ENCODE measurements at places on chromosomes 11 and 22.

DNA sequence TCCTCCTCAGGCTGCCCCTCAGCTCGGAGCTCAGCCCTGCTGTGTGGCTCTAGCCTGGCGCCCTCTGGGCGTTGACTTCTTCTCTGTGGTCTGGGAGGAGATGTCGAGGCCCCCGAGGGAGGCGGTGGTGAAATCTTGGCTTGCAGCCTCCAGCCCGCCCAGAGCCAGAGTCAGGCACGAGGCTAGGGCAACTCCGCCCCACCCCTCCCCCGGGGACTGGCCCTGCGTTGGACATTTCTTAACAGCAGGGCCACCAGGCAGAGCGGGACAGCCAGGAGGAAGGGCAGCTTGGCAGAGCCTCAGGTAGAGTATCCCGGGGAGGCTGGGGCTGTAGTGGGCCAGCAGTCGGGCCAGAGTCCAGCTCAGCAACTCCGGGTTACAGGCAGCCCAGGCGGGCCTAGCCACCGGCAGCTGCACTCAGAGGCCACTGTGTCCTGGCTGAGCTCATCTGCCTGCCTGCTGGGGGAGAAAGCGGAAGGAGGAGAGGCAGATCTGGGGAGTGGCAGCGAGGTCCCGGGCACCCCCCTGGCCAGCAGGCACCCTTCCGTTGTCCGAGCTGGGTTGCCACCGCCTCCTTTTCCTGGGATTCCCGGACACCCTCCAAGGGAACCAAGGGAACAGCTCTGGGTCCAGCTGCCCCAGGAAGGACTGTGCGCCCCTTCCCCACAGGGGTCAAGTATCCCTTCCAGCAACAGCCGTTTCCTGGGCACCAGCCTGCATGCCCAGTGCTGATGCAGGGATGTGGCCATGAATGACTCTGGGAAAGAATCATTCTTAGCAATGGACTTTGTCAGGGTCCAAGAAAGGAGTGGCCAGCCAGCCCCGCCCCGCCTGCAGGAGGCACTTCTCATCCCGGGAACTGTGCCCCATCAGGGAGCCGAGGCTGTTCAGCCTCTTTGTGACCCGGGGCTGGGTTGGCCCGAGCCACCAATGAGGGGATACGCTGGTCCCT, at the start of gene ALDH3B1:
Gene ALDH3B1 (plus strand): TSS at position 238 of the 952 bp plus-strand sequence. CDS start 4,971 bp downstream, outside the sequence.
- DNase-seq, result no peak

- DNase-seq, result no peak
Measured at GRCh38 chr11:115920092-115920461, 415.9 kb upstream of the CADM1 start.

GRCh38 chr22:28604966-28605761, 74.5 kb downstream of the TTC28 start:
- DNase-seq, result no peak

DNA sequence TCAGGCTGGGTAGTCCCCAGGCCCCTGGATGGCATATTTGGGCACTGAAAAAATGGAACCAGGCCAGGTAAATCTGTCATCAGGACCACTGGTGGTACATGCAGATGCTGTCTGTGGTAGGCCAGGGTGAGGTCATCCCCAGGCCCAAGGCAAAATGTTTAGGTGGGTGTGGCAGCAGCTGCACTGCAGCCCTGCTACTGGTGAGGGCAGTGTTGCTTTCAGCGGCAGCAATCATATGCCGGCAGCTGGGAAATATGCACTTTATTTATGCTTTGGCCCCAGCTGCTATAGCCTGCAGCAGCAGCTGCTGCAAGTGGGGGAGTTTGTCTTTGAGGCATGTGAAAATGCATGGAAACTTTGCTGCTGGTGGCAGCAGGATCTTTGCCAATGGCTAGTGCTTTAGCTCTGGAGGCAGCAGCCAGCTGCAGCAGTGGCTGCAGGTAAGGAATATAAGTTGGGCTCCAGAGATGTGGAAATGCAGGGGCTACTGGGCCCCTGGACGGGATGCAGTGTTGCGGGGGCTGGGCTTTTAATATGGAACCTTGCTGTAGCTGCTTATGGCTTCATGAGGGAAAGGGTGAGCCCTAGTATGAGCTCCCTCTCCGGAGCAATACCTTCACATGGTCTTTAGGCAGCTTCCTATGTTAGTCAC, 365.7 kb upstream of the CADM1 start:
- peak; percentile 49 for DNase-seq

DNA sequence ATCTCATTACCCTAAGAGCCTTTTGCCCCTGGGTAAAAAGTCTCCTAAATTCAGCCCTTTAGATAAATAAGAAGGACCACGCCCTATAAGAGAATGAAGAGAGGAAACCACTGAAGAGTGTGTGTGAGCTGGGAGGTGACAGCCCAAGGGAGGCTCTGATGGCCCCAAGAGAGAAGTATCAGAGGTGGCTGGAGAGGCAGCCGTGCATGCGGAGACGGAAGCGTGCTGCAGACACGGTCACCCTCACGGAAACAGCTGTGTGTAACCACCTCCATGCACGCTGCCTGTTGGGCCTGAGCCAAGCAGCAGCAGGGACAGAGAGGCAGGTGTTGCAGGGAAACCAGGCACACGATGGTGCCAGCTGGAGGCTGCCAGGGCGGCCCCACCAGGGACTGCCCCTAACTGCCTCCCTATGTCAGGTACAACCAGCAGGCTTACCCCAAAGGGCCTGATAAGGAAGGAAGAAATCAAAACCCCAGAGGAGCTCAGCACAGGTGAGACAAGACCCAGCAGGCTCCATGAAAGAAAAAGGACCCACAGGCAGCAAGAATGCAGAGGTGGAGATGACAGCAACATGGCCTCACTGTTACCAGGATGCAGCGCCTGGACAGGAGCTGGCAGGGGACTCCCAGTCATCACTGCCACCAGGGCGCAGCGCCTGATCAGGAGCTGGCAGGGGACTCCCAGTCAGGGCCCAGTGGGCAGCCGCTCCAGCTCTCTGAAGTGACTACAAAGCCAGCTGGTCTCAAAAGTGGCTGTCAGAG, 7.8 kb downstream of the LARGE2 start:
- peak; percentile 93 for DNase-seq

DNA sequence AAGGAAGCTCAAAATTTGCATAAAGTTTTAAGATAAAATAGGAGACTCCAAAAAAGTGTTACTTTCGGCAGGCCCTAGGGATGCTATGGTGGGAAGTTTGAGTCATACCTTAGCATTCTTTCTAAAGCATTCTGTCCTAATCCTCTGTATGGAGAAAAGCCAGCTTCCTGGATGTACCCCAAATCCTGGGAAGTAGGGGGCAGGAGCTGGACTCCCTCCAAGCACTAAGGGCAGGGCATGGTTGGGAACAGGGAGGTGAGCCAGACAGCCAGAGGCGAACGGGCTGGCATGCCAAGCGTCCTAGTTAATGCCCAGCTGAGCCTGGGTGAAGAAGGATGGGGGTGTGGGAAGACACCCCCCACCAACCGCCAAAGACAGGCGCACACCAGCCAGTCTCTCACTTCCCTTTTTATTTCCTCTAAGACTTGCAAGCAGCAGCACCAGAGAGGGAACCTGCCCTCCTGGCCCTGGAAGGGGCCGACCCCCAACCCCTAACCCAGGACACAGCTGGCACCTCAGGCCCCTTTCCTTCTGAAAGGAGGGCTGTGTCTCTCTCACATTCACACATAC, 23.9 kb downstream of the RTN4RL2 start:
- DNase-seq, result no peak

DNA sequence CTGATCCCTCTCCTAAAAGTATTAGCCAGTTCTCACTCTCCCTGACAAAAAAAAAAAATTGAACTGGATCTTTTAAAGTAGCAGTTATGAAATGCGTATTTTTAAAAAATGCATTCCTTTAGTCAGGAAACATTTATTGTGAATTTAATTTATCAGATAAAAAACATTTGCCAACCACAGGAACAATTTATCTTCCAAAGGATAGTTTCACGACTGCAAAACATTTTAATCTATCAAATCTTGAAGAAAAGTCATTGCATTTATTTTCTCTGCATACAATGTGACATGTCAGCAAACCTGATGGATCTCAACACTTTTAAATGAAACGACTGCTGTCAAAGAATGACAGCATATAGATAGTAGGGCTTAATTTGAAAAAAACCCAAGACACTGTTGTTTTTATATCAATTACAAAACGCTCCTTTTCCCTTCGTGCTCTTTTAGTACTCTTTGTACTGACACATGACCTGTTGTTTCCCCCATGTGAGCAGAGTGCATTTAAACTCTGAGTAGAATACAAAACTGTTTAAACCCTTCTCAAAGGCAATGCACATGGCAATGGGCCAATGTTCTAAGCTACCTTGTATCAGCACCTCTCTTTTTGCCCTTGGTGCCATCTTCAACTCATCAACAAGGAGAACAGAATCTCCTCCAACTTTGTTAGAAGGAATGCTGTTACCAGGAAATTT, 107.0 kb downstream of the ATG16L2 start:
- DNase-seq, result no peak

- no peak for DNase-seq
Measured at GRCh38 chr11:64802370-64803157, 450 bp downstream of the MAP4K2 start.

DNA sequence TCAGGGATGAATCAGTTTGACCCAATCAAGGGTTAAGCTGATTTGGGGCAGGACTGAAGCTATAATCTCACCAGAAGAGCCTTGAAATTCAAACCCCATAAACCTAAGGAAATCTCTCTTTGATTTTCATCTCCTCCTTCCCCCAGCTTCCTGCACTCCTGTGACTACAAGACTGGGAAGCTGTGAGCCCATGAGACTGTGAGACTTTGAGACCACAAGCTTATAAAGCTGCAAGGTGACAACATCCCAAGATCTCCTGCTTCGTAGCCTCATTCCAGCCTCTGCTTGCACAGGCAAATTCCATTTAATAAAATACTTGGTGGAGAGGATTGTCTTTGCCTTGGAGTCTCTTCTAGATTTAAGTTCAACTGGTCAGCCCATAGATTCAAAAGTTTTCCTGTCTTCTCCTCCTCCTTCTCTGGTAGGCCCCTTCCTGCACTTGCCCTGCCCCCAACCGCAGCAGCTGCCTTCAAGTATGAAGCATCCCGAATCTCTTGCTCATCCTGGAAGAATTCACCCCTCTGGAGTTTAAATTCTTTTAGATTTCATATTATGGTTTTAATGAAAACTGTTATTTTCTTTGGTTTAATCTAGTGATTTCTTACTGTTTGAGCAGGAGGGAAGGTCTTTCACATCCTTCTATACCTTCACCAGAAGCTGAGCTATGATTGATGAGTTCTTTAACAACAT, 42.1 kb downstream of the PAMR1 start:
- no peak for DNase-seq

- DNase-seq, result no peak
Measured at GRCh38 chr11:61853698-61854169, 25.6 kb downstream of the FADS2 start.

GRCh38 chr11:18731441-18731840, 5.5 kb upstream of the IGSF22 start:
- no peak for DNase-seq

GRCh38 chr22:36160499-36160942, at the start of gene APOL3:
Gene APOL3 (minus strand): TSS chr22:36160755. CDS start chr22:36149055, 11,700 bp downstream.
- DNase-seq, result no peak

- no peak for DNase-seq
Measured at GRCh38 chr11:60862171-60862570, 5.2 kb upstream of the ZP1 start.

DNA sequence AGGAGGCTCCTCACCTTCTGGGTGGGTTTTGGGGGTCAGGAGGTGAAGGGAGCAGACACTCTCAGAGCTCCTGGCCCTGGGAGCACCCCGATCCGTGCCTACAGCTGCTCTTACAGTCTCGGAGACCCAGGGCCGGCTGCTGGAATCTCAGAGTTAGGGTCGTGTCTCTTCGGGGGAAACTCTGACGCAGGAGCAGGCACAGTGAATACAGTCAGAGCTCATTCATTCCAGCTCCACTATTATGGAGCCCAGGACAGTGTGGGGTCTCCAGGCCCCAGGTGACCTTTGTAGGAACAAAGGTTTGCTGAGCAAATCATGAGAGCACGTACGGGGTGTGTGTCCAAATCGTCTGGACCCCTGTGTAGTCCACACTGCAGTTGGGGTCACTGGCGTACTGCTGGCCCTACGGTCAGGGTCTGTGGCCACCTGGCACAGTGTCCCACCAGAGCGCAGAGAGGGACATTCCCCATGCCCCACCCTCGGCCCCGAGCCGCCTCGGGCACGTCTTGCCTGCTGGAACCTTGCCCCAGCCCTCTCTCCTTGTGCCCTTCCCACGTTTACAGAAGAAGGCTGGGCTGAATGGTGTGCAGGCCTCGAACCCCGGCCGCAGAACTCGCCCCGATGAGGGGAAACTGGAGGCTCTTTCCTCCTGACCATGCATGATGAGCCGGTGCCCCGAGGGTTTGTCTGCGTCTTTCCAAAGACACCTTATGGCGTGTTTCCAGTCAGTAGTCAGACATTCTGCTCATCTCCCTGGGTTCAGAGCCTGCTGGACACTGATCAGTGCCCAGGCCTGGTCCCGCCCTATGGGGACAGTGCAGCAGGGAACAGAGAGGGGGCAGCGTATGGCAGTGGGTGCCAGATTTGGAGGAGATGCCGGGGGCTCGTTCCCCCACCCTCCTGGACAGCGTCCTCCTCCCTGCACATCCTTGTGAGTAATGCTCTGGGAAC, 1166.6 kb downstream of the BRD1 start:
- no peak for DNase-seq

DNA sequence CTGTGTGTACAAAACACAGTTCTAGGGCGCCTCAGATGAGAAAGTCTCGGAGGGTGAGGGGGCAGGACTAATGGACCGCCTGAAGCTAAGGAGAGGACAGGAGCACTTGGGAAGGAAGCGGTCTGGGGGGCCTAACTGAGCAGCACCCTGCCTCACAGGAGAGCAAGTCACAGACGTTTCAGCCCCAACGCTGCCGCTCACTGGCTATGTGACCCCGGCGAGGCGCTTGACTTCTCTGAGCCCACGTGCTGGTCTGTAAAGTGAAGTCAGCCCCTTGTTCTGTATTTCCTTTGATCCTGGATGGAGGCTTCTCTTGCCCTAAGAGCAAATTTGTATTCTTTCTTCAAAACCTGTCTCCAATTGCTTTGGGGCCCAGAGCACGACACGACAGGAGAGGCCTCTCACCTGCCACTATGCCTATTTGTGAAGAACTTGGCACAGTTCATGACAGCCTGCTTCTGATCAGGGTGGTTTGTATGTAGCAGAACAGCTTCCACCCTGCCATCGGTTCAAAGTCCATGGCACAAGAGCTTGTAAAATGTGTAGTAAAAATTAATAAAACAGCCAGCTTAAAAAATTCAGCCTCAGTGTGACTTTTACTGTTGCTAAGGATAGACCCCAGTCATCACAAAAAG, 59.1 kb downstream of the WNT11 start:
- peak; percentile 18 for DNase-seq

DNA sequence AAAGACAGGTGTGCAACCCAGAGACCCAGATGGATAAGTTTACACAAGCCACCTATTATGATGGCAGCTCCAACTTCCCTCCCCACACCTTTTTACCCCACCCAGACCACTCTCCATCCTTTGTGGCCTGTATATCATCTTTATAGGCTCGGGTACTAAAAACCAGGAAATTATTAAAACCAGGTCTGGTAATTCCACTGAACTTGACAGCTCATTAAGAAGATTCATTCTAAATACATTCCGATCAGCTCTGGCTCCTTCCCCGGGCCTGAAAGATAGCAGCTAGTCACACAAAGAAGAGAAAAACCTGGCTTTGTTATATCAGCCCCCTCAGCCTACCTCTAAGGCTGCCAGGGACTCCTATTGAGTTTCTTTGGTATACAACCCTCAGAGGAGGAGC, 67.9 kb upstream of the API5 start:
- DNase-seq, result peak; percentile 19

- DNase-seq, result no peak
Measured at GRCh38 chr11:128512474-128512996, 74.8 kb downstream of the ETS1 start.

Measured in DMS153 (cell line).